ENCODE measurements at places on chromosomes 2 and 18.

DNA sequence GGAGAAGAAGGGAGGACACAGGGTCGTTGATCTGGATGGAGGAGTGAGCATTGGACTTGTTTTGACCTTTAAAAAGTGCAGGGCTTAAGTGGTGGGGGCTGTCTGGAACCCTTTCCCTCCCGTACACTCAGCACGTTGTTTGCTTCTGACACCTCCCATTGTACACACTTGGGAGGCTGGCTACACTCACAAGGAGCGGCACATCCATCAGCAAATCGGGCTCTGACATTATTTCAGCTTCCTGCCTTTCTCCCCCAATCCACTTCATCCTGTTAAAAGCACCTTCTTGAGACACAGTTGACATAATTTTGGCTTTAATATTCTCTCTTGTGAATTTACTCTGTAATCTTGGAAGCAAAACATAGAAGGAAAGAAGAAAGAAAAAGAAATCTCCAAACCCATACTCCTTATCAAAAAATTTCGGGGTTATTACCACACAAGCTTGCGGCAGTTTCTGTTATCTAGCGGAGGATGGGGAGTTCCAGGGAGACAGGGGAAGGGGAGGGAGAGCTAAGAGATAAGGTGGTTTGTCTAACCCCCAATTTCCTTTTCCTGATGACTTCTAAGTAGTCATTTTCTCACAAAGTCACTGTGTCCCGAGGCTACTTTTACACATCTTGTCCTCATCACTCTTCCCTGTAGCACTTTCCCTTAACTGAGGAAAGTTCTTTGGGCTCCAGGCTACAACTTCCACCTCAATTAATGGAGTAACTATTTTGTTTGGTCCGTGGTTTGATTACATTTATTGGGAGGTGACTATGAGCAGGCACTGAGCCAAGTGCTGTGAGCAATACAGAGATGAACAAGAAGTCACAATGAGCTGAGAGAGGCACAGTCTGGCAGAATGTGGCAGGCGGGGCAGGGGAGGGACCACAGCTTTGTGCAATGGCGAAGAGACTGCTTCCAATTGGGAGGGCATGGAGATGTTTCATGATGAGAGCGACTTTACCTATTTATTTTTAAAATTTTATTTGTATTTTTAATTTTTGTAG lies 240.1 kb upstream of the MEX3C start:
- DNase-seq: no peak

- DNase-seq: no peak
Measured at GRCh38 chr2:96891591-96892333, 21.9 kb upstream of the SEMA4C start.

- DNase-seq: no peak
Measured at GRCh38 chr2:45191976-45192375, 182.7 kb upstream of the SIX2 start.

DNA sequence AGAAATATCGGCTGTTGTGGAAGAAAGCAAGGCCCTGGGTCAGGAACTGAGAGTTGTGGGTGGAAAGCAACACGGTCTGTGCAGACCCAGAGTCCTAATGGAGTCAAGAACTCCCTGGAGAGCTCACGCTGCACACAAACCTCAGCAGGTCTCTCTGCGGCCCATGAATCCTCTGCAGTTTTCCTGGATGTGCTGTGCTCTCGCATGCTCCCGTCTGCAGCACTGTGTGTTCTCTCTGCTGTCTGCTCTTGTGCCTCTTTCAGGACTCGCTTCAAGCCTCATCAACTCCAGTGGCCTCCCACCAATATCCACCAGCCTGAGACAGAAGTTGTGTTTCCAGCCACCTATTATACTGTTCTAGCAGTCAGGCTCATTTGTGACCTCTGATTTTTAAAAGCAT lies 24.3 kb downstream of the RNU4ATAC start:
- no peak for DNase-seq

GRCh38 chr2:15620340-15620739 lies 28.7 kb downstream of the DDX1 start:
- no peak for DNase-seq

DNA sequence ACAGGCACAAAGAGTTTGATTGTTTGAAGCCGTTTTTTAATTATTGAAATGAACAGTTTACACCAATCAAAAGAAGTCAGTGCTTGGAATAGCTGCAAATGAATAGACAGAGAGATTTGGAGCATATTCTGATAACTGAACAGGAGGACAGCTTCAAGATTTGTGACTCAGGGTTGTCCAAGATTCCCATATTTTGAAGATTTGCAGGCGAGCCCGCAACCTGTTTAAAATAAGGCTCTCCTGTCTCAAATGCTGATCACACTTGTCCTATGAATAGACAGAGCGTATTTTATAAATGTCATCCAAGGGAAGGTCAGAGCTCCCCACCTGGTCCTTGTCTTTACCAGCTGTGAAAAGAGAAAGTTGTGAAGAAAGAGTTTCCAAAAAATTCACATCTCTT lies 198.7 kb downstream of the RNF144A start:
- DNase-seq: no peak

- DNase-seq: no peak
Measured at GRCh38 chr2:134401789-134402188, 147.9 kb downstream of the MGAT5 start.

GRCh38 chr2:29787473-29788465 lies 133.6 kb downstream of the ALK start:
- DNase-seq: no peak

- no peak for DNase-seq
Measured at GRCh38 chr2:112472547-112473263, 9.3 kb upstream of the TTL start.

GRCh38 chr2:73264783-73265182 lies 19.5 kb downstream of the FBXO41 start:
- no peak for DNase-seq

- no peak for DNase-seq
Measured at GRCh38 chr2:238901461-238902057, 53.7 kb downstream of the TWIST2 start.

GRCh38 chr2:26623541-26624495 lies 17.3 kb downstream of the CIB4 start:
- DNase-seq: no peak

GRCh38 chr2:197045115-197045514 lies 118.6 kb upstream of the PGAP1 start:
- no peak for DNase-seq

- DNase-seq: no peak
Measured at GRCh38 chr2:224194161-224194560, 155.1 kb upstream of the SERPINE2 start.

DNA sequence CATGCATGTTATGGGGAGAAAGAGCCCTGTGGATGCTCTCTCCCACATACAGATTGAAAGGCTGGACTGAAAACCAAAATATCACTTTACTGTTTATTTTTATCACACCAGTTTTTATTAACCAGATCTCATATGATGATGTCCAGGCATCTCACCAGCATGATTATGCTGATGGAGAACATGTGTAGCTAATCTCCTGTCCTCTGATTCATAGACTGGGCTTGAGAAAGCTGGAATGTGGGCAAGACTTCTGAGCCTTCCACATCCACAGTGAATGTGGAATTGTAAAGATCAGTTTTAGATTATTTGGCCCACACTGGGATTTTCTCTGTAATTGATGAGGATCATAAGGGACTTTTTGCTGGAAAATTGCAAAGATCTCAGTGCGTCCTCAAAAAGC lies 137.9 kb downstream of the ICOS start:
- DNase-seq: no peak

GRCh38 chr18:62781893-62782292 lies 66.6 kb downstream of the PHLPP1 start:
- no peak for DNase-seq

- DNase-seq: no peak
Measured at GRCh38 chr2:46313063-46313462, 15.9 kb downstream of the EPAS1 start.

GRCh38 chr2:121868652-121869051 lies 113.2 kb downstream of the TSN start:
- no peak for DNase-seq

- DNase-seq: no peak
Measured at GRCh38 chr2:185404578-185404977, 334.0 kb upstream of the FSIP2 start.

DNA sequence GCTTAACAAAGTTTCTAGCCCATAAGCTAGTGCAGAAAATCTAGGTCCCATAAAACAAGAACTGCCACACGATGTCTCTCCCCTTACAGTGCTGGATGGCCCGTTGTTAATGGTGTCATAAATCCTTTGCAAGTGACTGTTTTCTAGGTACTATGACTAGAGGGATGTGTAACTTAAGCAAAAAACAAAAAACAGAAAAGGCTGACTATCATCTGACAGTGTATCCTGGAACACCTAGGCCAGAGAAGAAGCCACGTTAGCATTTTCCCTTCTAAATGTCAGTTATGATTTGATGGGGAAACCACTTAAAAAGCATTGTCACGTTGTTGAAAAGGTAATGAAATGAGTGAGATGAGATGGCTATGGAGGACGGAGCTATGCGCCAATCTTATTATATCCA lies 2.4 kb downstream of the CASP8 start:
- DNase-seq: no peak

GRCh38 chr2:155141418-155141817 lies 442.9 kb downstream of the KCNJ3 start:
- no peak for DNase-seq

DNA sequence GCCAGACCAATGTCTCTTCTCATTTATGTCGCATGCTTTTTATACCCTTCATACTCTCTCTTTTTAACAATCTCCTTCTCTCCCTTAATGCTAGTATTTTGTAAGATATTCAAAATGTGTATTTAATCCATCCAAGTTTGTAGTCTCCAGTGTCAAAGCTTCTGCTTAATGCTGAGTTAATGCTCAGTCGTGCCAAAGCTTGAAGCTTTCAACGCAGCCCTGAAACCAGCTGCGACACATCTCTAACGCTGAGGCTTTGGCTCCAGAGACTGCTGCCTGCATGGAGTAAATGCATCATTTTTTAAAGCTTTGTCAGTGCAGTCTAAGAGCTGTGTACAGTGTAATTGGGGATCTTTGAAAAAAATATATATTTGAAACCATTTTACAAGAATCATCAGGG lies 2108.8 kb upstream of the PIK3C3 start:
- DNase-seq: no peak

DNA sequence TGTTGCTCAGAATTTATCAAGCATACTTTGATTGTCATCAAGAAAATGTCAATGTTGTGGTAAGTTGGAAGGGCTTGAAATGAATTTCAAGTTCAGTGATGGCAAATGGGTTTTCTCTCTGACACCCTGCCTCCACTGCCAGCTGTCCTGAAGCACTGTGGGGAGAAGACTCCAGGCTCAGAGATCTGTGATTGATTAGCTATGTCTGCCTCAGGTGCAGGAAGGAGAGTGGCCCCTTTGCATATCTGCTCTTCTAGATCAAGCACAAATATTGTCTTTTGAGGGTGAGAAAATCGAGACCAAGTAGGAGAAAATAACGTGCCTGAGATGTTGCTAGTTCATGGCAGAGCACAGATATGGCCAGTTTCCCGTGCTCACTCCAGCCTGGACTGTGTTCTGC lies 178.8 kb upstream of the GLI2 start:
- DNase-seq: no peak

DNA sequence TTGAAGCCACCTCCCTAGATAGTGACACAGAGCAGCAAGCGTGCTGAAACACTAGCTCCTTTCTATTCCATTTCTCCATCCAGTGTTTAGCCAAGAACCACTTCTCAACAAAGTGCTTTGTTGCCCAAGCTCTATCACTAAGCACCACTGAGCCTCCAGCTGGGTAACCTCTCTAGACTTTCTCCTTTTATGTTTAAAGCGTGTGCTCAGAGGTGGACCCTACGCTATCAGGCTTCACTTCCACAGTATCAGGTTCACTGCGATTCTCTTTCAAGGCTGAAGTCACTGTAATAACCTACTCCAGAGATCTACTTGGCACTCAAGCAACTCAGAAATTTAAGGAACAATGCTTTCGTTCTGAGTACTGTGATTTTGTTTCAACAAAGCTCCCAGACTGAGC lies 197.9 kb downstream of the LNPK start:
- no peak for DNase-seq

GRCh38 chr2:217685255-217685605 lies 317.6 kb downstream of the TNS1 start:
- DNase-seq: no peak

GRCh38 chr2:199019898-199020507 lies 437.7 kb downstream of the SATB2 start:
- no peak for DNase-seq

DNA sequence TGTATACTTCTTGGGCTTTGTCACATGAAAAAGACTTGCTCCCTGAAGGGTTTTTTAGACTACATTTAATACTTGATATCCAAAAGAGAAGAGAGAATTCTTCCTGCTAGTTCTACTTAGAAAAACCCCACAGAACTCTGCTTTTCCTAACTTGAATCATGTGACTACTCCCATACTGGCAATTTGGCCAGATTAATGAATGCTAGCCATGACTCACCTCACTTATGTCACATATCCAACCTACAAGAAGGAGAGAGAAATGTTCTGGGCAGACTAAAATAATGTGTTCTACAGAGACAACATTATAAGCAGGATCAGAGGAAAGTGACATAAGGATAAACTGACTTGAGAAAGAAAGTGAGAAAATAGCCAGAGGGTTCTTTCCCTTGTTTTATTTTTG lies 249.3 kb upstream of the GULP1 start:
- no peak for DNase-seq

DNA sequence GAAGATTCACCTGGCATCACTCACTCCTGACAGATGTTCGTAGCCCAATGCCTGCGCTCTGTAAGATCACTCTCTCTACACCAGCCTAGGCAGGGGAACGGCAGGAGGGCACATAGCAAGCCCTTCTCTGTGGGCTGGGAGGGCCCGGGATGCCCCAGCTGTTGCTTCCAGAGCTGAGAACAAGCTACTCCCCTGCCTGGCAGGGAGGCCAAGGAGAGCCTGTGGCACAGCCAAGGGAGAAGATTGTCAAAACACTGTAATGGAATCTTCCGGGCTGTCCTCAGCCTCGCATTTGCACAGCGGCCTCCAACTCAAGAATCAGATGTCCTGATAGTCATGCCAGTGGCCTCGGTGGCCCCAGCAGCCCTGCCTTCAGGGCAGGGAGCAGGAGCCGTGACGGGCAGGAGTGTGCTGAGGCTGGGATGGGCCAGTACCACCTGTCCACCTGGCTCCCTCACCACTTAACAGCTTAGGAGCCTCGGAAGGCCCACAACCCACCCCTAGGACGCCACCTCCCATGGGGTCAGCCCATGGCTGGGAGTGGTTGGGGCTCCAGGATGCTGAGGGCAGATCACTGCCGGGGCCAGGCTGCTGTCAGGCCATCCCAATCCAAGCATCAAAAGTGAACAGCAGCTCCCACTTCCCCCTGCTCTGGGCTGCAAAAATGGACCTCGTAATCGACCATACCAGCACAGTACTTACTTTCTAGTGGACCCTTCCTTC lies 21.9 kb upstream of the SLC35F6 start:
- DNase-seq: no peak

All from cortex of kidney (tissue), 1 donor.